ENCODE measurements at places on chromosomes 1 and 21.

- DNase-seq = no peak
Measured at GRCh38 chr1:199313444-199313843, 674.6 kb downstream of the PTPRC start.

- DNase-seq = no peak
Measured at GRCh38 chr1:37174341-37174740, 140.0 kb upstream of the GRIK3 start.

- DNase-seq = peak; percentile 17
Measured at GRCh38 chr1:157963713-157964112, 29.7 kb upstream of the KIRREL1 start.

GRCh38 chr1:21576031-21576797 lies 67.0 kb downstream of the ALPL start:
- no peak for DNase-seq

DNA sequence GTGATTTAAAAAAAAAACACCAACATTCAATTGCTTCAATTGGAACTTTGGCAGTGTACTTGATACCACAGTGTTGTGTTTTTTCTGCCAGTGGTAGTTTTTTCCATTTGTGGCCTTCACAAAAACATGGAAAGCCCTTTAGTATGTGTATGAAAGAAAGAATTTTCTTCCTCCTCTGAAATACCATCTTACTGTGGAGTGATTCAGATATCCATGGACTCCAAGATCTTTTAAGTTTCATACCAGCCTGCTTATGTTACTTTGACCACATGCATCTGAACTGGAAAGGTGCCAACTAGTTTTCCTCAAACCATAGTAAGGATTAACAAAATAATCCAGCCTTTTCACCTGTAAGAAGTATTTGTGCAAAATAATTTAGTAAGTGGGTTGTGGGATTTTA lies 3.4 kb downstream of the PPP2R5A start:
- DNase-seq = no peak

GRCh38 chr1:76595024-76595423 lies 272.3 kb upstream of the ST6GALNAC5 start:
- no peak for DNase-seq

DNA sequence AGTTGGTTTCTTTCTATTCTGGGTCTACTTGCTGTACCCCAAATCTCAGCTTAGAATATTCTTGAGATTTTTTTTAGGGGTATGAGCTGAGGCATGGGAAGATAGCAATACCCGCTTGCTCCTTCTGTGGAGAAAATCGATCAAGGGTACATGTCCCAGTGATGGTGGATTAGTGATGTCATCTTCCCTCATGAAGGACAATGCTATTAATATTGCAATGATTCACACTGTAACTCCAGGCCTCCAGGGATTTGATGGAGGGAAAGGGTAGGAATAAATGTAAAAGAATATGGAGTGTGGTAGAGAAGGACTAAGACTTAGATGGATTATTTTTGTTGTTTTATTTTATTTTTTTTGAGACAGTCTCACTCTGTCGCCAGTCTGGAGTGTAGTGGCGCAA lies 47.4 kb downstream of the XCL1 start:
- DNase-seq = no peak

DNA sequence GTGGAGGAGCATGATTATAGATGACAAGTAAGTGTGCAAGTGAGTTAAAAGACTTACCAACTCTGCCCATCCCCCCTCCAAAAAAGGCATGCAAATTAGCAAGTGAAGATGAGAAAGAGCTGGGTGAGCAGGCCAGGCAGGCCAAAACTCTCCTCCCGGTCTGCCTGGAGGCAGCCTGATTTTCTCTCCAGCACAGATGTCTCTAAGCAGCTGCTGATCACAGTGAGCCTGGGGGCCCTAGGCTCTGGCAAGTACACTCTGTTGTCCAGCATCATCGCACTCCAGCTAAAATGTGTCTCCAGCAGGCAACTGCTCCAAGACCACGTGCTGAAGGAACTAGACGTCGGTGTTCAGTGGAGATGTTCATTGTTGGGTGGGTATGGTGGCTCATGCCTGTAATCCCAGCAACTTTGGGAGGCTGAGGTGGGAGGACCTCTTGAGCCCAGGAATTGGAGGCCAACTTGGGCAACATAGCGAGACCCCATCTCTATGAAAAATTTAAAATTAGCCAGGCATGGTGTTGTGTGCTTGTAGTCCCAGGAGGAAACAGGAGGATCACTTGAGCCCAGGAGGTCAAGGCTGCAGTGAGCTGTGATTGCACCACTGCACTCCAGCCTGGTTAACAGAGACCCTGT lies 56.7 kb upstream of the PUM1 start:
- no peak for DNase-seq

DNA sequence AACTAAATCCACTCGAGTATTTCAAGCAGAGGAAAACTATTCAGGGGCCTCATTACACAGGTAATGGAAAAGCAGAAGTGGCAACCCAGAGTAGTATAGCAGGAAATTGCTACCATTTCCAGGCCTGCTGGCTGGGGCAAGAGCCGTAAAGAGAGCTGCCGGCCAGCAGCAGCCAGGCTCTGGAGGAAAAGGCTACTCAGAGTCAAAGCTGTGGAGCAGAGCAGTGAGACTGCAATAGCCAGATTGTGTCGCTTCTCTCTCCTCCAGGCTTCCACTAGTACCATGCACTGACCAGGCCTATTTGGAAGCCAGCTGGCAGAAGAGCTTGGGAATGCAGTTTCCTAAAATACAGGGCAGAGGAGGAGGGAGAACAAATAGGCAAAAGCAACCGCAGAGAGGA lies 155.5 kb downstream of the OMA1 start:
- no peak for DNase-seq

DNA sequence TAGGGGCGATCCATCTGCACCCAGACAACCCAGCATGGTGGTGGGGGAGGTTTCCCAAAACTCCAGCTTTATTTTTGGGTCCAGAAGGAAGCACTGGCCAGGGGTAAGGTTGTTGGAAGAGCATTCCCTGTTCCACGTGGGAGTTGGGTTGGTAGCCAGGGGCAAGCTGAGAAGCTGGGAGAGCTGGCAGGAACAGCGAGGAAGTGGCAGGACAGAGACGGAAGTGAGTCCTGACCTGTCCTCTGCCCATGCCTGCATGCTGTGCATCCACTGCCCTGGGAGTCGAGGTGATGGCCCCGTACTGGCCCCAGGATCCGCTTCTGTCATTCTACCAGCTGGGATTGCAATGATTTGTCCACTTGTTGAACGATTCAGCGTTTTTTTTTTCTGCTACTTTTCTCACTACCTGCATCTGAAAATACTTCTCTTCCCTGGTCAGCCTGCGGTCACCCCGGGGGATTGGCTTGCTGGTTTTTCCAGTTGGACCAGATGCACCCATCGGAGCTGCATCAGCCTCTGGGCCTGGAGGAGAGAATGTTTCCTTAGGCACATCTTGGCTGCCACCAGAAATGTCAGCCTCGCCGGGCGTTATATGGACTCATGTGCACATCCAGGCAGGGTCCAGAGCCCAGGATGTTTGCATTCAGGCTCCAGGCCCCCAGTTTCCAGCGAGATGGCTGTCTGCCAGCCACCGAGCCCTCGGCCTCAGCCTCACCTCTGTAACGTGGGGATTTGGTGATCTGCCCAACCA lies 28.3 kb upstream of the TMPRSS2 start:
- no peak for DNase-seq

- DNase-seq = no peak
Measured at GRCh38 chr1:62196086-62196690, 1.5 kb downstream of the L1TD1 start.

DNA sequence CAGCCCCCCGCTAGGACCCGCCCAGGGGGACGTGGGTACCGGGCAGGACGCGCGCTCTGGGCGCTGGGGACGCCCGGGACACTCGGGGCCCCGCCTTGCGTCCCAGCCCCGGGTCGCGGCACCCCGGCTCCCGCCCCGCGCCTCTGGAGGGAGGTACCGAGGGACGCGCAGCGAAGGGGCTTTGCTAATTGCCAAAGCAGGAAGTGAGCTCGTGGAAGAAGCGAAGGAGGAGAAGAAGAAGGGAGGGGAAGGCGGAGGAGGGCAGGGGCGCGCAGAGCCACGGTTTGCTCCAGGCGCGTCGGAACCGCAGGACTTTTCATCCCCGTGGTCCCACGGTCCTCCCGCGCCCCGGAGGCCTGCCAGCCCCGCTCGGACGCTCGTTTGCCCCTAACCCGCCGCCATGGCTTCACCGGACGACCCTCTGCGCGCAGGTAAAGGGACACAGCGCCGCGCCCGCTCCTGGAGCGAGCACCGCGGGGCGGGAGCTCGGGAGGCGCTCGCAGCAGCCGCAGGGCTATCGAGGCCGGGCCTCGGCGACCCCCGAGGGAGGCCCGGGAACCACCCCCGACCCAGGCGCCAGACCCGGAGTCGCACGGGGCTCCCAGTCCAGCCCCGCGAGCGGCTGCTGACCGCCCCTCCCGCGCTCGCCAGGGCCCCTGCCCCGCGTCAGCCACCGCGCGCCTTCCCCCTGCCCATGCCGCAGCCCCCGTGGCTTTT lies 1.3 kb downstream of the EDARADD start:
- DNase-seq = no peak

- DNase-seq = no peak
Measured at GRCh38 chr1:54547601-54548388, at the start of gene ACOT11. Gene ACOT11, plus strand, starts transcription at chr1:54548228. Its CDS starts 82 bp downstream, at chr1:54548310.

- DNase-seq = no peak
Measured at GRCh38 chr1:68057564-68057963, 7.1 kb upstream of the DIRAS3 start.

DNA sequence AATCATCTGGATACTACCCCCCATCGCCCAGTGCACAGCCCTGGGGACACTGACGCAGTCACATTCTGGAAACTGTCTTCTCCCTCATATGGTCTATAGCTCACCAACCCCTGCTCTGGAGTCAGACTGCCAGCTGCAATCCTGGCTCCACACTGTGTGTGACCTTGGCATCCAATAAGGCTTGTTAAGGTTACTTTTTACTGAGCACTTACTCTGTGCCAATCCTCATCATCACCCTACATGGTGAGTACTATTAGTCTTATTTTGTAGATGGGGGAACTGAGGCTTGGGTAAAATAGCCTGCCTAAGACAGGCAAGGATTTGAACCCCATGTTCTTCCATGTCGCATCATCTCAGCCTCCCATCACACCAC lies 34.9 kb downstream of the AHDC1 start:
- DNase-seq = no peak

DNA sequence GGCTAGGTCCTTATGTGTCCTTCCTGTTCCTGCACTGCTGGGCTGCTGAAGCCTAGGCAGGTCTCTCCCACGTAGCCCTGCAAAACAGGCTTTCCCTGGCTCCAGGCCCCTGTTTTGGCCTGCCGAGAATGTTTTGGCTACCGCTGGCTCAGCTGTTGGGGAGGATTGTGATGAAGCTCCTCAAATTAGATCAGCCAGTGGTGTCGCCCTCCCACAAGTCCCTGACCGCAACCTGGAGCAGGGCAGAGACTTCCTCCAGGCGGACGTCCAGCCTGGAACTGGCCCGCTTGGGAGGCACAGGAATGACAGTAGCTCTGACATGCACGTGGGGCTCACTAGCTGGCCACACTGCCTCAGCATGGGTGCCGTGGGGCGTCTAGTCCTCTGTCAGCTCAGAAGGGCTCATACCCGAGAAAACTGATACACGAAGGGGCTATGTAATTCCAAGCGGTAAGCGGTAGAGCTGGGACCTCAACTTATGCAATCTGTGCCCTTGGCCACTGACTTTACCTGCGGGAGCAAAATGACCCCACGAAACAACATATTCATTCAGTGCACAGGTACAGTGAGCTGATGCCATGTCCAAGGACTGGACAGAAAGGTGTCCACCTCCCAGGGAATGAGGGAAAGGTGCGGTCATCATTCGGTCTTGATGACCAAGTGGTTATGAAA lies 26.6 kb downstream of the DHRS3 start:
- no peak for DNase-seq

DNA sequence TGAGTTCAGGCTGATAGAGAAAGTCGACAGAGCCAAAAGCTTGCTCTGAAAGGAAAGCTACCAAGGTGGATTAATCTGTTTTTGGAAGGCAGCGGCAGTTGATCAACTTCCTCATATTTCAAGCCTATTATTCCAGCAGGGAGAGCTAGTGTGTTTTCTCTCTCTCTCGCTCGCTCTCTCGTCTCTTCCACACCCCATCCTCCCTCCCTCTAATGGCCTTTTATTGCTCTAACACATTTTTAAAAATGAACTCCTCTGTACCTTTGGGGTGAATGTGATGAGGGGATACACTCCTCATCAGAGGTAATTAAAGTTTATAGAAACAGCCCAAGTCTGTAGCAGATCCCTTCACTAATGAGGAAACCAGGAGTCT lies 126.4 kb downstream of the CLIC6 start:
- no peak for DNase-seq

- no peak for DNase-seq
Measured at GRCh38 chr1:190540366-190540765, 62.7 kb upstream of the BRINP3 start.

- no peak for DNase-seq
Measured at GRCh38 chr1:204384636-204385352, 25.1 kb upstream of the PLEKHA6 start.

DNA sequence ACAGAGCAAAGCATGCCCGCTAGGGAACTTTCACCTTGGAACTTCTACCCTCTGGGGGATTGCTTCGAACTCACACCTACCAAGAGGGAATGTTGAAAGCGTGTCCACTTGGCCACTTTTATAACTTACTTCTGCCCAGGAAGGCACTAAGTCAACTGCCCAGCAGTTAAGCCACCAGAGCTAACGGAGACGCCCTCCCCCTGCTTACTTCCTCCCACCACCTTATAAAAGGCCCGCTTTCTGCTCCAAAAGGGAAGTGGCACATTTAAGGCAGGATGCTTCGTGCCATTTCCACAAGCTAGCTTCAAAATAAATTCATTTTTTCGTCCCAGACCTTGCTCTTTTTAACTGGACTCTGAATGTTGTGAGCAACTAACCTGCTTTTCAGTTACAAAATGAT lies 3.2 kb upstream of the AK2 start:
- DNase-seq = no peak

GRCh38 chr21:43312751-43313169 lies 114.2 kb downstream of the SIK1 start:
- no peak for DNase-seq

- no peak for DNase-seq
Measured at GRCh38 chr1:108878678-108879077, 1.9 kb downstream of the GPSM2 start.

- DNase-seq = no peak
Measured at GRCh38 chr1:172700556-172700955, 41.7 kb downstream of the FASLG start.

- DNase-seq = no peak
Measured at GRCh38 chr1:64417803-64418202, 52.1 kb upstream of the CACHD1 start.

DNA sequence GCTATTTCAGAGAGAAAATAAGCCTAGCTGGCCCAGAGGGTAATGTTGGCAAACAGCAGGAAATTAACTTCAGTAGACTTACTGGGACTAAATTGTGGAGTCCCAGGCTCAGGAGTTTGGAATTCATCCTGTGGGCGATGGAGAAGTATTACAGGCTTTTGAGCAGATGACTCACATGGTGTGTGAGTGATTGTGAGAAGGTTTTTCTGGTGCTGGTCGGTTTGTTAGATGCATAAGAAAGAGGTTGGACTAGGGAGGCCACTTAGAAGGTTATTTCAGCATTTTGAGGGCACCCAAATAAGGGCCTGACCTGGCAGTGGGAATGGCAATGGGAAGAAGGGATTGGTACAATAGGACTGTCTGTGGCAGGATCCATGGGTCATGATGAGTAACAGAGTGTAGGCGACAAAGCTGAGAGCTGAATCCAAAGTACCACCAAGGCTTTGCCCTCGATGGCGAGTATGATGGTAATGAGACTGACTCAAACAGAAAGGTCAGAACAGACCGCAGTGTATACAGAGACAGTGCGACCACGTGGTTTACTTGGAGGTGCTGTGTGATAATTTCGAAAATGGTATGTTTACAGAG lies 69.2 kb upstream of the KIF26B start:
- DNase-seq = no peak

Data from CD8-positive, alpha-beta memory T cell (primary cell).